ENCODE measurements at places on chromosomes 11 and 22.

- no peak for DNase-seq
Measured at GRCh38 chr11:128708660-128709059, 14.8 kb downstream of the FLI1 start.

DNA sequence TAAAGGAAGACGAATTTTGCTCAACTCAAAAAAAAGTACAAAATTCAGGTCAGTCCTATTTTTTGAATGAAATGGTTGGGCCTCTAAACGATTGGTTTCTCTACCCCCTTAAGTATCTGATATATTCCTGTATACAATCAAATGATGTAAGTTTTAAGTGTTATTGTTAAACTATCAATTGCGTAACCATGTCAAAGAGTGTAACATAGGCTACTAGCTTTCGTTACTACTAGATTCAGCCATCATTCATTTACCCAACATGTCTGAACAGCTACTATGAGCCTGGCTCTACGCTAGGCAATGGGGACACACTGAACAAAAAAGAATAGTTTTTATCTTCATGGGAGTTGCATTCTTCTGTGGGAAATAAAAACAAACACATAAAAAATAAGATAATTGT is 3.3 kb downstream of the RAB6A start:
- no peak for DNase-seq

GRCh38 chr11:34274712-34275398 is 83.0 kb downstream of the ABTB2 start:
- peak; percentile 77 for DNase-seq

DNA sequence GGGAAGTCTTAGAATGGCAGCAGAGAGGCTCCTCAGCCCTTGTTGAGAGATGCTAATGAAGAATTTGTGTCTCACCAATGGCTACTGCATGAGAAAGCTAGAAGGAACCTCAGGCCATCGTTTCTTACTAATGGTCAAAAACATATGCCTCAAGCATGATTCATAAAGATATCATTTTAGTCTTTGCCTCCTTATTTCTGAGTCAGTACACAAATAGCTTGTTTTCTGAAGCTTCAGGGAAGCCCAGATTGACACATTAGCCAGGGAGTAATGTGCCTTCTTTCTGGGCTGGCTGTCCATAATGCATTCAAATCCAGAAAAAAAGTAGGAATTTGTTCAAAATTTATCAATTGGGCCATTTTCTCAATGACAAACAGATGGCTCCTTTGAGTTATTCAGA is 169.4 kb upstream of the ZBED5 start:
- no peak for DNase-seq

DNA sequence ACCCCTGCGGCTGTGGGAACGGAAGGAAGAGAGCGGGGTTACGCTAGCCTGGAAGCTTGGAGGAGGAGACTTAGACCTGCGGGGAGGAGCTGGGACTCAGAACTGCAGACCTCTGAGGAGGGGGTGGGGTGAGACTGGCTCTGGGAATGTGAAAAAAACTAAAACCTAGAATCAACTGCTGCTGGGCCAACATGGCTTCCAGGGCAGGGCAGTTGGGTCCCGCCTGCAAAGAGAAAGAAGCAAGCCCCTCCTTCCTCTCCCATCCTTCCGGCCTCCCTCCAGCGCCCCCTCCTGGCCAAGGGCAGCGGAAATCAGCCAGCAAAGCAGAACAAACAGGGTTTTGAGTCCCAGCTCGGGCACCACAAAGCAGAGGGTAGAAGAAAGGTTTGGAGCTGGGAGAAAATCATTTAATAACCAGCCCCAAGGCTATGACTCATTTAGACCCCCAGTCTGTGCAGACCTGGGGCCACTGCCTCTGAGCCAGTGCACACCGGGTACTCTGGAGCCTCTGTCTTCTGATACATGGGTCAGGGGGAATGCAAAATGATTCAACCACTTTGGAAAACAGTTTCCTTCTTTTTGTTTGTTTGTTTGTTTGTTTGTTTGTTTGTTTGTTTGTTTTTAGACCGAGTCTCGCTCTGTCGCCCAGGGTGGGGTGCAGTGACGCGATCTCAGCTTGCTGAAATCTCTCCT is 7.3 kb upstream of the NCF4 start:
- no peak for DNase-seq

- DNase-seq = no peak
Measured at GRCh38 chr11:5042091-5042490, 4.2 kb upstream of the OR52J3 start.

GRCh38 chr11:34870548-34871196 is 45.5 kb downstream of the APIP start:
- no peak for DNase-seq

DNA sequence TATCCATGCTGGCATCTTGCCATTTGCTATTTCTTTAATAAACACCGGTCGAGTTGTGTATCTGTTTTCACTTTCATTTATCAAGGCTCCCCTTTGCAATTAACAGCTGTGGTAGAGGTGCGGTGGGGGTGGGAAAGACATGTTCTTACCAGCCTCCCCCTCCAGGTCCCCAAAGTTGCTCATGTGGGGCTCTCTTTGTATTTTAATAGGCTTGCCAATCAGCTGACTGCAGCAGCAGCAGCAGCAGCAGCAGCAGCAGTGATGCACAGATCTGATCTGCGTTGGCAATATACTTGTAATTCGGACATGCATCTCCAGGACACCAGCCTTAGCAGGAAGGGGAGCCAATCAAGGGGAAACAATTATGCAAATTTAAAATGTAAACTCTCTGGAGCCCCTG is 40.3 kb upstream of the E2F8 start:
- DNase-seq = no peak

GRCh38 chr11:37519781-37520180 is 921.7 kb upstream of the RAG2 start:
- no peak for DNase-seq

DNA sequence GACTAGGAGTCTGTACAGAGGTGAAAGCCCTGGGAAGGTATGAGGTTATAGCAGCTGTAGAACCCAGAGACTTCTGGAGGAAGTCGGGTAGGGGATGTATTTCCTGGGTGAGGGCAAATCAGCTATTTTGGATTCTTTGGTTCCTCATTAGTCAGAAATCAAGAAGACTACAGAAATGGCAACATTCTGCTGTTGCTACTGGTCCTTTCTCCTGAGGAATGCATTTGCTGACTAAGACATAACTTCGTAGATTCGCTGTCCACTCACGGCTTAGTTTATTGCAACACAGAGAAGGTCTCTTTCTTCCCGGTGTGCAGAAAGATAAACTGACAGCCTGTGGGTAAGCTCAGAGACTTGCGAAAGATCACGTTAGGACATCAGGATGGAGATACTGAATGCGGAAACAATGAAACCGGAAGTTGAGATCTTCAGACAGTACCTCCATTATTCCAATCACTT is 25.3 kb upstream of the SESN3 start:
- DNase-seq = peak; percentile 14

- no peak for DNase-seq
Measured at GRCh38 chr11:44452827-44453572, 112.5 kb upstream of the CD82 start.

DNA sequence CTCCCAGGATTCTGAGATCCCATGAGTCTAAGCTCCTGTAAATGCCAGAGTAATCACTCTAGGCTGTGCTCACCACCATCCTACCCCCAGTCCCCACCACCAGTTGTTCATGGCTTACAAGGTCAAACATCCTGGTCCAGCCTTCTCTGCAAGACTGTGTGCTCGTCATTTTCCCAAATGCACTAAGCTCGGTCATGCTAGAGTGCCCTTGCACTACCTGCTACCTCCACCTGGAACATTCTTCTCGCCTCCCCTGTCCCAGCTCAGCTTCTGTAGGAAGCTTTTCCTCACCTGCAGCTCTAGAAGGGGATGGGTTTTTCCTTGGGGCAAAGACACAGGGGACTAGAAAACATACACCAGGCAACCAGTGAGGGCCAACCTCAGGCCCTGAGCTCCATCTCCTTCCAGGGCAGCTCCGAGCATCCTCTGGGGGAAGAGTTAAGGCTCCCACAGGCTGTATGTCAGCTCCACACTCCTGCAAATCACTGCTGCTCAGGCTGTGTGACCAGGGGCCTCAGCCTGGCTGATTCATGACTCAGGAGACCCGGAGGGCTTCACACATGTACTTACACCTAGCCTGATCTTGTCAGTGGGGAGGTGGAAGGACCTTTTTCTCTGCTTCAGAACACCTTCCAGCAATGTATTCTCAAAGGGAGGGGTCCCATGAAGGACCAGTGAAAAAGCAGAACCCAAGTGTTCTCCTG is 37.2 kb upstream of the CSNK2A3 start:
- no peak for DNase-seq

- DNase-seq = no peak
Measured at GRCh38 chr11:65427691-65428577, 5.3 kb downstream of the NEAT1 start.

DNA sequence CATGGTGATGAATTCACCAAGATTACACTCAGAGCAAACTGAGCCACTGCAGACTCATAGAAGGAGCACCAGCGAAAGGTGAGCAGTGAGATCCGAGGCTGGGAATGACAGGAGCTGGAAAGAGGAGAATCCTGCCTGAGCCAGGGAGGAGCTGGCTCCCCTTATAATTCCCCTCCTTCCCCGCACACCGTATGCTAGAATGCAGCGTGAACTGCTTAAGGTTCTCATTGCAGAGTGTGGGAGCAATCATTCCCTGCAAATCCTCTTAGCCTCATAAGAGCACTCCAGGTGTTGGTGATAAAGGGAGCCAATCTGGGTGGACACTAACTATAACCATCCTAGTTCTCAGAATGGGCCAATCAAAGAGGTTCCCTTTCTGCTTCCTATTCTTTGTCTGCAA is 127.6 kb upstream of the TEAD1 start:
- no peak for DNase-seq

DNA sequence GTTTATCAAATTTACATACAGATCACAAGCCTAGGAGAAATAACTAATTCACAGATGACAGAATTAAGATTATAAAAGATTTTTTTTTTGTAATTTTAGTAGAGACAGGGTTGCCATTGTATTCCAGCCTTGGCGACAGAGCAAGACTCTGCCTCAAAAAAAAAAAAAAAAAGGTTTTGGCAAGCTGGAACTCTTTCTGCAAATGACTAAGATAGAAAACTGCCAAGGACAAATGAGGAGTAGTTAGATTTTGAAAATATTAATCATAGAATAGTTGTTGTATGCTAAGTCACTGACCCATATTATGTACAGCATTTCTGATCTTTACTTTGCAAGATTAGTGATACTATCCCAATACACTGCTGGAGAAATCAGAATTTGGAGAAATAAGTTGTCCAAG is 99.2 kb downstream of the C11orf65 start:
- DNase-seq = no peak

GRCh38 chr11:27229511-27230191 is 133.4 kb downstream of the CCDC34 start:
- peak; percentile 85 for DNase-seq

- DNase-seq = peak; percentile 96
Measured at GRCh38 chr11:33899400-33900037, 7.6 kb upstream of the LMO2 start.

GRCh38 chr11:126175393-126175792 is 36.1 kb downstream of the RPUSD4 start:
- DNase-seq = peak; percentile 94

DNA sequence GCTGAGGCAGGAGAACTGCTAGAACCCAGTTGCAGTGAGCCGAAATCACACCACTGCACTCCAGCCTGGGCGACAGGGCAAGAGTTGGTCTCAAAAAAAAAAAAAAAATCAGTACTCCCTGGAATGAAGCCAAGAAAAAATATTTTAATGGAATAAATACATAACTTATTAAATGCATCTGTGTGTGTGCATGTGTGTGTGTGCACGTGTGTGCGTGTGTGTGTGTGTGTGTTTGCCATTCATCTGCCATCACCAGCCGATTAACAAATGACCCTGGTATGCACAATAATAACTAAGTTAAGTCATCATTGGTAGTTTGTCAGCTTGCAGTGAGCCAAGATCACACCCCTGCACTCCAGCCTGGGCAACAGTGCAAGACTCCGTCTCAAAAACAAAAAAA is 35.0 kb upstream of the SCGB1A1 start:
- no peak for DNase-seq

All from skin of body (tissue), 3 donors.